ENCODE measurements at places on chromosomes 1 and 21. TPM values are rescaled to one million over a fixed set of nuclear protein-coding genes. Genes with fewer than 3 reads are reported as not detected.

The C1orf115 gene
- polyA plus RNA-seq: 53.8 TPM

The XCL1 gene
- polyA plus RNA-seq: not detected

The ATP1A2 gene
- polyA plus RNA-seq: 5.5 TPM

The SSX2IP gene
- polyA plus RNA-seq: 12.1 TPM

The PTPN22 gene
- 0.32 TPM for polyA plus RNA-seq

The SLAMF6 gene
- polyA plus RNA-seq: not detected

The RORC gene
- 34.5 TPM for polyA plus RNA-seq

The FAM131C gene
- 12.0 TPM for polyA plus RNA-seq

The NPHS2 gene
- polyA plus RNA-seq: 446 TPM

The ITLN1 gene
- 15.4 TPM for polyA plus RNA-seq

The OR2L8 gene
- not detected for polyA plus RNA-seq

The RGS13 gene
- not detected for polyA plus RNA-seq
